ENCODE measurements at places on chromosomes 2 and 18.

DNA sequence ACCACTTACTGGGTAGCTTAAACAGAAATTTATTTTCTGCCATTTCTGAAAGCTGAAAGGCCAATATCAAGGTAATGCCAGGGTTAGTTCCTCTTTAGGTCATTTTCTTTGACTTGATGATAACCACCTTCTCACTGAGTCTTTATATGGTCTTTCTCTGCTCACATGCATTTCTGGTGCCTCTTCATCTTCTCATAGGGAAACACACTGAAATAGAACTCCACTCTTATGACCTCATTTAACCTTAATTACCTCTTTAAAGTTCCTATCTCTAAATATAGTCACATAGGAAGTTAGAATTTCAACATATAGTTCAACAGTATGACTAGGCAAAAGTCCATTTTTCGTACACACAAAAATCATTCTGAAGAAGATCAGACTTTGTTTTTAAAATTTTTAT is 616.8 kb upstream of the VRK2 start:
- DNase-seq = no peak
- H3K4me1 ChIP-seq = no peaks in the 10 kb centered on the region
- H3K27me3 ChIP-seq = no peaks in the 10 kb centered on the region
- no peaks in the 10 kb centered on the region for H3K36me3 ChIP-seq
- no peak overlapping the region for H3K27ac ChIP-seq

DNA sequence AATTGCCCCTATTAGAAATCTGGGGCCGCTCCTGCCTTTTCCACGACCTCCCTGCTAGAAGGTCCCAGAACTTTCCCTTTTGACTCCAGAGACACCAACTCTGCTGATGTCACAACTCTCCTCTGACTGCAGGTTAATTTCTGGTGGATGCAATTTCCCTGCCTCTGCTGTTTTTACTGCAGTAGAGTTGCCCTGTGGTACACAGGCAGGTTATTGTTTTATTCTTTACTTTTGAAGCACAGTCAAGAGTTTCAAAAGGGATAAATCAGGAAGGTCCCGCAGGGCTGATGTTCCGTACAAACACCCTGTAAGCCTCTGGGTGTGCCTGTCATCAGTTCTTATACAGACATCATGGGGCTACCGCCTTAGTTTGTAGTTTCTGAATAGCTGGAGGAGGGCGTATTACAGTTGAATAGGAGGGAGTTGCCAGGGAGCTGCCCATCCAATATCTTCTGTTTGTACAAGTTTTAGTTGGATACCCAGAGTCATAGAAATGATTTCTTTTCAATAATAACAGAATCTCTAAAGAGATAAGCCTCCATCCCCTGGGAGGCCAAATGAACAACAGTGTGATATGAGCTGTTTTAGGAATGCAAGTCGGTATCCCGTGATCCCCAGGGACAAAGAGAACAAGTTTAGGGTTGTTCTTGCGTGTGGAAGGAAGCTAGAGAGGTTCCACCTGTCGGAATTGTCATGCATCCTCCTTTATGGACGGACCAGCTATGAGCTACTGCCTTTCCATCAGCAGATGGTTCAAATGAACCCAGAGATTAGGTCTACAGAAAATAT is 108.4 kb upstream of the COPS8 start:
- H3K36me3 ChIP-seq = no peaks in the 10 kb centered on the region
- peak overlapping the region; percentile 63 for H3K27ac ChIP-seq
- H3K27me3 ChIP-seq = no peaks in the 10 kb centered on the region

DNA sequence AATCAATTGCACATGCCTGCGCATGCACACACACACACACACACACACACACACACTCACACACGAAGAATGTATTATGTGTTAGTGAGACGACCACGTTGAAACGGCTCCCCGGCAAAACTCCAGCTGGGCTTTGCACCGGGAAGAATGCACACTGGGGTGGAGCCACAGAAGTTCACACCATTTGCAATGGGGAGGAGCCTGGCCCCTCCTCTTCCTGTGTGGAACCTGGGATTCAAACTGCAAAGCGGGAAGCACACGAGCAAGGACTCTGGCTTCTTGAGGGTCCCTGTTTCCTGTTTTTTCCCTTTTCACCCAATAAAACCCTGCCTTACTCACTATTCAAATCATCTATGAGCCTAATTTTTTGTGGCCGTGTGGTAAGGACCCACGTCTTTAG is 304.0 kb upstream of the TMEFF2 start:
- H3K27me3 ChIP-seq = no peaks in the 10 kb centered on the region
- DNase-seq = peak; percentile 54
- no peak overlapping the region for H3K4me3 ChIP-seq
- no peaks in the 10 kb centered on the region for H3K36me3 ChIP-seq
- H3K4me1 ChIP-seq = no peaks in the 10 kb centered on the region

DNA sequence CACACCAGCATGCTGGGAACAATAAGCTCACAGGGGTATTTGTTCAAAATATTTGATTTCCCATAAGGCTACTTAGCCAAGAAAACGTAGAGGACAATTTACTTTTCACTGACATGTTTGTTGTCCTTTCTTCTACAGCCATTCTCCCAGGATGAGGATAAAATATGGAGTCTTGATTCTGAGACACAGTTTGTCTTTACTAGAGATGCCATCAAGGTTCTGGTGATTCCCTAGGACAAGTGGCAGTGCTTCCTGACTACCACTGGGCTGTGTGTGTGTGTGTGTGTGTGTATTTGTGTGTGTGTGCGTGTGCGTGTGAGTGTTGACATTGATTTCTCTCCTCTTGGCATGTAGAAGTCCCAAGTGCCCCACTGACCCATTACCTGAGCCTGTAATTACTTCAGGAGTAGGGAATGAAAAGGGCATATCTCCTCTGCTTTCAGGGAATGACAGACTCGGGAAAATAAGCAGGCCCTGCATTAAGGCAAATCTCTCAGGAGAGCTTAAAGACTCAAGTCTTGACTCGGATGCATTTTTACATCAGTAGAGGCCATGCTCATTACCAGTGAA is 761.6 kb downstream of the DCC start:
- H3K4me1 ChIP-seq = no peaks in the 10 kb centered on the region
- no peaks in the 10 kb centered on the region for H3K27me3 ChIP-seq
- H3K36me3 ChIP-seq = no peaks in the 10 kb centered on the region
- no peak overlapping the region for H3K27ac ChIP-seq

DNA sequence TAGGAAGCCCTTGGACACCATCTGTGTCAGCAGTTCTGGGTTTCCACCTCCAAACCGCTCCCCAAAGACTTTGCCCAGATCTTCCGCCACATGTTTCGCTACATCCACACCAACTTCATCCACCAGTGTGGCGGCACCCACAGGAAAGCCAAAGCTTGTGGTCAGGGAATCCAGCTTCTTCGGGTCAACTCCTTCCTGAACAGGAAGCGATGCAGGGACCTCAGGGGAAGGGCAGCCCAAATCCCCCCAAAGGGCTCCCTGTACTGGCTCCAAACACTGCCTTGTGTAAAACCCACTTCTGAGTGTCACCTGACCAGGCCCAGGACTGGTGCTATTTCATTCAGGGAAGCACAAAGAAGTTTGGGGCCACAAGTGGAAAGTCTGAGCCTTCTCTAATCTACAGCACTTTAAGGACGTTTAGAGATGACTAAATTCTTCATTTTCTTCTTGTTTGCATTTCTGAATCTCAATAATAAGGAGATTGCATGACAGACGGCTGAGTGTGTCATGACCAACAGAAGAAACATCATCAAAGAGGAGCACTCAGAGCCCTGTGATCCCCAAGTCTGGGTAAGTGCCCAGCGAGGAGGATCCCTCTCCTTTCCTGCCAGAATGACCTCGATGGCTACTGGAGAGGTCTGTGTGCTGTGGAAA is 20.8 kb downstream of the GAREM2 start:
- no peak for DNase-seq
- peaks cover 11% of the 10 kb centered on the region for H3K4me1 ChIP-seq
- no peaks in the 10 kb centered on the region for H3K27me3 ChIP-seq
- peaks cover 89% of the 10 kb centered on the region for H3K36me3 ChIP-seq

- no peaks in the 10 kb centered on the region for H3K4me1 ChIP-seq
- DNase-seq = no peak
- no peak overlapping the region for H3K27ac ChIP-seq
- H3K27me3 ChIP-seq = no peaks in the 10 kb centered on the region
Measured at GRCh38 chr2:185507719-185508118, 230.9 kb upstream of the FSIP2 start.

DNA sequence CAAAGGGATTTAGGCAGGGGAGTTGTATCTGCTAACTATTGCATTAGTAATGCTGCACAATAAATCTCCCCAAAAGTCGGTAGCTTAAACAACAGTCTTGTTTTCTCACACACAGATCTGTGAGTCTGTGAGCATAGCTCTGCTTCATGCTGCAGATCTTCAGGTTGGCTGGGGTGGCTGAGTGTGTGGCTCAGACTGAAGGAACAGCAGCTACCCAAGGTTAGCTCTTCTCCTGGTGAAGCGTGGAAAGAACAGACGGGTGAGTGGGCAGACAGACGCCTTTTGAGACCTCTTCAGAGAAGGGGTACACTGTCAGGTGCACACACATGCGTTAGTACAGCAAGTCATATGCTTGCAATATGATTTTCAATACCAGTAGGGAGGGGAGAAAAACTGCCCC is 3.9 kb upstream of the CCDC85A start:
- no peak for DNase-seq
- no peak overlapping the region for H3K4me3 ChIP-seq
- H3K4me1 ChIP-seq = peaks cover 15% of the 10 kb centered on the region
- H3K27ac ChIP-seq = no peak overlapping the region

DNA sequence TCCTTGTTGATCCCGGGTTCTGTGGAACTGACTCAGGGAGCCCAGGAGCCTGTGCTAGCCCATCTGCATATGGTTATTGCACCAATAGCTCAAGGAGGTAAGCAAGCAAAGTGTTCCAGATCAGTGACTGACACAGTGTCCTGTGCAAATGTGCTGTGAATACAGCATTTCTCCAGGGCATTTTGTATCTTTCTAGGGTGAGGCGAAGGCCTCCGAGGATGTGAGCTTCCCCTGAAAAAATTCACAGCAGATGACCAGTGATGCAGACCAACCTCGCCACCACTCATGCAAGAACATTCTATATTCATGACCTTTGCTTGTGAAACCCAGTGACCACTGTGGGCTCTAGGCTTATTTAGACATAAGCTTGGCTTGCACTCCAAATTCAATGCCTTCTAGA is 15.2 kb upstream of the NT5DC4 start:
- no peaks in the 10 kb centered on the region for H3K36me3 ChIP-seq
- no peak overlapping the region for H3K27ac ChIP-seq
- DNase-seq = no peak
- peaks cover 71% of the 10 kb centered on the region for H3K4me1 ChIP-seq
- H3K4me3 ChIP-seq = no peak overlapping the region

GRCh38 chr2:70607121-70607561 is 53.5 kb upstream of the TGFA start:
- H3K27me3 ChIP-seq = no peaks in the 10 kb centered on the region
- H3K36me3 ChIP-seq = no peaks in the 10 kb centered on the region
- no peak overlapping the region for H3K4me3 ChIP-seq
- no peak overlapping the region for H3K27ac ChIP-seq
- no peak for DNase-seq

DNA sequence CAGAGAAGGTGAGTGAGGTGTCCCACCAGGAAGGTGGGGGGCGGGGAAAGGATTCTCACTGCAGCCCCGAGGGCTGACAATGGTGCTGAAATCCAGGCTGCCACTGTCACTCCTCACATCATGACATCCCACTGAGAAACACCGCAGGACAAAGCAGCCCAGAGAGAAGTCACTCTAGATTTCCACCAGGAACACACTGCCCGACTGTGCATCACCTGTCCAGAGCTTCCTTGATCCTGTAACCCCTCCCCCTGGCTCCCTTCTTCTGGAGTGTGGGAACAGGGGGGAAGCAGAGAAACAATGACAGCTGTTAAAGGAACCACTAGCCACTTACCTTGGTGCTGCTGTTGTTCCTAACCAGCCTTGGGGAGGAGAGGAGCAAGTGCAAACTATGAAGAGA is 69.9 kb downstream of the MRO start:
- no peaks in the 10 kb centered on the region for H3K4me1 ChIP-seq
- H3K27ac ChIP-seq = no peak overlapping the region
- no peaks in the 10 kb centered on the region for H3K27me3 ChIP-seq
- H3K36me3 ChIP-seq = no peaks in the 10 kb centered on the region

DNA sequence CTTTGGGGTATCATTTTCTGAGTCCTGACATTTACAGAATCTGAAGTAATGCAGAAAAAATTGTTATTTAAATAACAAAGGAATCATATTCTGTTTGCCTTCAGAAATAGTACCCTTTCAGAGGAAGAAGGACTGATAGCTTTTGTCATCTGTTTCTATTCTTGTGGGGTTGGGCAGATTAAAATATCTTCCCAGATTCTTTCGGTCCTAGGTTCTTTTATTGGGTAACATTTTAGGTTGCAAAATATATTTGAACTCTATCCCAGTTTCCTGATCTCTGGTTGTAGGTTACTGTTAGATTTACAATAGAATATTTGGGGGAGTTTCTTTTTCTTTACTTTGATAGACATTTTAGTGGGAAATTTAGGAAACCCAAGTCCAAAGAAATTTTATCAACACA is 550.5 kb downstream of the SPAG16 start:
- H3K4me1 ChIP-seq = no peaks in the 10 kb centered on the region
- no peaks in the 10 kb centered on the region for H3K27me3 ChIP-seq
- H3K4me3 ChIP-seq = no peak overlapping the region
- no peak for DNase-seq

DNA sequence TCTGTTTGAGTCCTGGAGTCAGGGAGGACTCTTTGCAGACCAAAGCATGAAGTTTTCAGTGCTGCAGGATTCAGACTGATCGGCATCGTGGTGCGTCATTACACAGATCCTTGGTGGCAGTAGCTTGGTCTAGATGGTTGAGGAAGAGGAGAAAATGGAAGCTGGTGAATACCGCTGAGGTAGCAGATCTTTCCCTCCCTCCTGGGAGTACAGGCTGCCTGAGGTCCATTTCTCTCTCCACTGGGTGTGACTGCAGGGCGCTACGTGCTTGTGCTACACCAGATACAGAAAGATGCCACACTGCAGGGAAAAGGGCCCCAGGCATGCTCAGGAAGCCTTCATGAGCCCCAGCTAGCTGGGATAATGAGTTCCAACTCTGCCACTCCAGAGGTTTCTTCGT is 3.3 kb upstream of the CNDP1 start:
- peak; percentile 22 for DNase-seq
- no peaks in the 10 kb centered on the region for H3K4me1 ChIP-seq

DNA sequence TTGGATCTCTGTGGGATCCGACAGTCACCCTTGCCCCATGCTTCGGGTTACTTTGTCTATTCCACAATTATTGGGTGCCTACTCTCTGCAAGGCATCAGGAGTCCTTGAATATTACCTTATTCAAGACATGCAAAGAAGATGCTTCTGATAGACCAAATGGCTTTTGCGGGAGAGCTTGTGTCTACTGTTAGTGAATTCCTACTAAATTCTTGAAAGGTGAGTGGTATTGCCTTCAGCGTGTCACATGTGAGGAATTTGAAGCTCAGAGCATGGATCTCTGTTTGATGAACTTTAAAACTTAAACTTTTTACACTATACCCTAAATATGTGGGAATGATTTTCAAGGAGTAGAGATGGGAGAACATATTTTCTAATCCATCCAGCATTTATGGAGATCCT is 184.4 kb downstream of the LTBP1 start:
- no peaks in the 10 kb centered on the region for H3K27me3 ChIP-seq
- H3K4me1 ChIP-seq = no peaks in the 10 kb centered on the region
- no peak overlapping the region for H3K4me3 ChIP-seq
- H3K36me3 ChIP-seq = no peaks in the 10 kb centered on the region
